ENCODE measurements at places on chromosomes 7 and 10.

DNA sequence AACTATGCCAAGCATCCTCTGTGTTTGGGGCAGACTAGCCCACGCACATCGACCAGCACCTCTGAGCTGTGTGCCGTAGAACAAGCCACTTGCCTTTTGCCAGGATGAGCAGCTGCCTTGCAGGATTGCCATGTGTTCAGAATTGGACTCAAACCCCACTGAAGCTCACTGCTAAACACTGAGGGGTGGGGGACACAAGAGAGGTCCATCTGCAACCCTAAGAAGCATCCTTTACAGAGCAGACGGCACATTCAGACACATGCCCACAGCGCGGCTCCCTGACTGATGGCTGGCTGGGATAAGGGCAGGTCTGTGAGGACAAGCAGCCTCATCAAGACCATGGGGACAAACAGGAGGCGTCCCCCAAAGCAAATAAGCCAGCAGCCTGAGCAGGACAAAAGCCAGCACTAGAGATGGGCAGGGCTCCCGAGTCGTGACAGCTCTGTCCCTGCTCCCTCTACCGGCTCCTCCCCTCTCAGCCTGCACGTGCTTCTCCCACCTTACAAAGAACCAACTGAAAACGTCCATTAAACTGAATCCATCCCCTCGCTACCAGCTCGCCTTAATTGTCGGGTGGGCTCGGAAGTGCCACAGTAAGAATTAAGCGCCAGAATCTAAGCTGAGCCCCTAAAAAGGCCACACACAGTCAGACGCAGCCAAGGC, 114.2 kb downstream of the PRKAG2 start:
- DNase-seq, result no peak

- DNase-seq, result peak; percentile 40
Observed at GRCh38 chr10:26739071-26739631, 41.6 kb downstream of the PDSS1 start.

GRCh38 chr10:78028438-78029268, 662 bp downstream of the POLR3A start:
- DNase-seq, result no peak

- DNase-seq, result no peak
Observed at GRCh38 chr10:77068969-77069368, 568.6 kb downstream of the KCNMA1 start.

DNA sequence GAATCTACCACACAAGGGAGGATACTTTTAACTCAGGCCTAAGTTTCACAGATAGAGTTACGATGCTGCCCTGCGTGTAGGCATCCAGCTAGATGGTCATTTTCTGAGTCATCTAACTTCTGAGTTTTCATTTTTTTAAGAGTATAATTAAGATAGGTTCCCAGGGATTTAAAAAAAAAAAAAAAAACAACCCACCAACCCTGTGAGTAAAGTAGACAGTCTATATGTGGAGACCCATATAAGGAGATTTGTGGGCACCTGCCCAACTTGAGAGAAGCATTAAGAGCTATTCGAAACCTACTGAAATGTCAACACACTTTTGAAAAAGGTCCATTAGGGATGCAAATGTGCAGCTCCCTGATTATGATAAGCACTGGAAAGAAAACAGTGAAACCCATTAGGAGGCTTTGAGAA, 257.3 kb downstream of the TRIL start:
- DNase-seq, result no peak

DNA sequence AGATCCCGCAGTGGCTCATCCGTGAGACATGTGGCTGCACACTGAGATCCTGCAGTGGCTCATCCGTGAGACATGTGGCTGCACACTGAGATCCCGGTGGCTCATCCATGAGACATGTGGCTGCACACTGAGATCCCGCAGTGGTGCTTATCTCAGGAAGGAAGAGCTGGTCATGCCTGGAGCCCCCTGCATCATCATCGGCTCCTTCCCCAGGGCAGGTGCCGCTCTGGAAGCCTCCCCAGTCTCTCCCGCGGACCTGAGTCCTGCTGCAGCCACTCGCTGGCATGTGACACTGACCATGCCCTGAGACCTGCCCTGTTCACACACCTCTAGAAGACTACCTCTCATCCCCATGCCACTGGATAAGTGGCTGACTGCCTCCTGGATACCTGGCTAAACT, 181.3 kb downstream of the PTPRN2 start:
- no peak for DNase-seq

- DNase-seq, result no peak
Observed at GRCh38 chr10:73076360-73077183, 20.1 kb downstream of the P4HA1 start.

- no peak for DNase-seq
Observed at GRCh38 chr7:10401793-10402192, 571.9 kb upstream of the PHF14 start.

DNA sequence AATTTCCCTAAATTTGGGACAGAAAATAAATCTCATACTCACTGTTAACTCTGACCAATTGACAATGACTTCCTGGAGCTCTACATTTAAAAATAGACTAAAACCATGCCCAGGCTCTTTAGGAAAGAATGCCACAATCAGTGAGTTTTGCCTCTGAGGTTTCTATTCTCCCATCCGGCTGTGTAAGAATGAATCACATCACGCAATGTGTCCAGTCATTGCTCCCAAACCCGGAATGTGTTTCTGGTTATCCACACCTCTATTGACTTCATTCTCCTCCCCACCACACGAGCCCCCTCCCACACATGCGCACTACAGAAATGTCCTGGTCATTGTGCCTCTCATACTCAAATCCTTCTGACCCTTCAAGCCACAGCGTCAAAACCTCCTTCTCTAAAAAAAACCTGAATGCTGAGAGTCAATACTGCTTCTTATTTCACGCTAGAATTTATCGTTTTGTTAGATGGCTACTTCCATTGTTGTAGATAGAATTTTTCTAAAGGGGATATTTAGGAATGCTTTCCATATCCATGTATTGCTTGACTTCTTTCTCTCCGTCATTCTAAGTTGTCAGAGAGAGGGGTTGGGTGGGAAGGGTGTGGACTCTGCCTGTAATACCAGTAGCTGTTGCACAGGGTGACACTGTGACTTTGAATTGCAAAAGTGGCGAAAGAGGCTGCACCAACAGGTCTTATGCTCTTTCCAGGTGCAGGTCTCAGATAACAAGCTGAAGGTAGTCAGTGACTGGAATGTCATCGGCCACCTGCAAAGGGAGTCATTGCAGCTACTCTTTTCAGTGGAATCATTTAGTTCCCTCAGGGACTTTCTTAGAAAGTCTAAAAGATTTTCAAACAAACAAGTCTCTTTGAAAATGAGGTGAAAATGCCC, 356.6 kb downstream of the PAXIP1 start:
- no peak for DNase-seq

- no peak for DNase-seq
Observed at GRCh38 chr7:32167815-32168214, 97.6 kb upstream of the PDE1C start.

GRCh38 chr7:19009241-19009935, 108.0 kb downstream of the TWIST1 start:
- DNase-seq, result no peak

DNA sequence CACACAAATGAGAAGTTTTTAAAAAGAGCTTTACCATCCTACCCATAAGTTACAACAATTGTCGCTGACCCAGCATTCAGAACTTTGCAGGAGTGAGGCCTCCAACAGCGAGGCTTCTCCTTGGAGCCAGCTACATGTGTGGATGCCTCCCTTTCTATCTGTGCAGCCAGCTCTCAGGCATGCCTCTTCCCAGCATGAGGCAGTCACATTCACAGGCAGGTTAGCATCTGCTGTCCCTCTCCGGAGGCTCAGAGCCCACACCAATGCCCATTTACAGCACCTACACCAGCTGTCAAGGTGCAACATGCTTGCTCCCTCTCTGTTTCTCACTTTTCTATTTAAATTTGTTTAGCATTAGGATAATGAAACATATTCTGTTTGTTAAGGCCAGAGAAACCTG, 278.7 kb upstream of the PODXL start:
- DNase-seq, result no peak

DNA sequence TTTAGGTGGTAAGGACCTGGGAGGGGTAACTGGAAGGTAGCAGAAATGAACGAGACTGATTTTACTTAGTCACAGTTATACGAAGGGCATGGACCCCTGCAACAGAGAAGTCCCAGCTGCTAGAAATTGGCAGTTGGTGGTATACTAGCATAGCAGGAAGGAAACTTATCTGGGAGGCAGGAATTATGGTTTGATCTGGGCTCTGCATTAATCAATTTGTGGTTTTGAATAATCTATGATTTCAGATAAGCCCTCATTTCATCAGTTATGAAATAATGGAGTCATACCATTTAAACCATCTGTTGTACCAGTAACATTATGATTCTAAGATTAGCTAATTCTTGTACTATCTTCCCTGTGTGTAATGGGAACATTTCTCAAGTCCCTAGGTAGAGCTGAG, 54.0 kb upstream of the TMEM229A start:
- DNase-seq, result no peak

GRCh38 chr10:98344589-98345038, 70.4 kb downstream of the PYROXD2 start:
- no peak for DNase-seq

GRCh38 chr10:14952851-14953423, 959 bp downstream of the DCLRE1C start:
- DNase-seq, result no peak

GRCh38 chr10:71763352-71764127, 9.8 kb downstream of the VSIR start:
- no peak for DNase-seq

- DNase-seq, result no peak
Observed at GRCh38 chr7:150971242-150972022, 6.7 kb downstream of the KCNH2 start.

DNA sequence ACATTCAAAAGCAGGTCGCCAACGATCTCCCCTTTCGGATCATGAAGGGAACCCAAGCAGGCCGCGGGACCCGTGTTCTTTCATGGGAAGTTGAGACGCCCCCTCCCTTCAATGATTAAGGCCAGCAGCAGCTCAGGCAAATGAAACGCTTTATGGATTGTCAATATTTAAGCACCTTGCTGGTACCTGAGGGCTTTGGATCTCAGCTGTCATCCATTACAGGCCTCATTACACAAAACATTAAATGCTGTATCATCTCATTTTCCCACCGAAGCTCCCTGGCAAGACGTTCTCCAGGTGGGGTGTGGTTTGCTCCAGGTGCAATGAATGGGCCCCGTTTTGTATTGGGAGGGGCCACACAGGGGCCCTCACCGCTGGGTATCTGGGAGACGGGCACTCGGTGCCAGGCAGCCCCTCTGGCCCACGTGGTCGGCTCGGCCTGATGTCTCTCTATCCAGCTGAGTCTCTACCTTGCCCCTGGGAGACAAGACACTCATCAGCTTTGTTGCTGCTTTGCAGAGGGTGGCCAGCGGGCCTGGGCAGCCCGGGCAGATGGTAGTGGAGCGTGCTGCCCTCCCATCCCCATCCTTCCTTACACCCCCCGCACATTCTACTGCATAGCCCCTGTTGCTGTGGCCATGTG, 456.1 kb upstream of the FOXK1 start:
- DNase-seq, result no peak

- DNase-seq, result no peak
Observed at GRCh38 chr10:95730233-95730632, 25.7 kb upstream of the ENTPD1 start.

GRCh38 chr10:7444551-7445121, 33.8 kb upstream of the SFMBT2 start:
- DNase-seq, result no peak

DNA sequence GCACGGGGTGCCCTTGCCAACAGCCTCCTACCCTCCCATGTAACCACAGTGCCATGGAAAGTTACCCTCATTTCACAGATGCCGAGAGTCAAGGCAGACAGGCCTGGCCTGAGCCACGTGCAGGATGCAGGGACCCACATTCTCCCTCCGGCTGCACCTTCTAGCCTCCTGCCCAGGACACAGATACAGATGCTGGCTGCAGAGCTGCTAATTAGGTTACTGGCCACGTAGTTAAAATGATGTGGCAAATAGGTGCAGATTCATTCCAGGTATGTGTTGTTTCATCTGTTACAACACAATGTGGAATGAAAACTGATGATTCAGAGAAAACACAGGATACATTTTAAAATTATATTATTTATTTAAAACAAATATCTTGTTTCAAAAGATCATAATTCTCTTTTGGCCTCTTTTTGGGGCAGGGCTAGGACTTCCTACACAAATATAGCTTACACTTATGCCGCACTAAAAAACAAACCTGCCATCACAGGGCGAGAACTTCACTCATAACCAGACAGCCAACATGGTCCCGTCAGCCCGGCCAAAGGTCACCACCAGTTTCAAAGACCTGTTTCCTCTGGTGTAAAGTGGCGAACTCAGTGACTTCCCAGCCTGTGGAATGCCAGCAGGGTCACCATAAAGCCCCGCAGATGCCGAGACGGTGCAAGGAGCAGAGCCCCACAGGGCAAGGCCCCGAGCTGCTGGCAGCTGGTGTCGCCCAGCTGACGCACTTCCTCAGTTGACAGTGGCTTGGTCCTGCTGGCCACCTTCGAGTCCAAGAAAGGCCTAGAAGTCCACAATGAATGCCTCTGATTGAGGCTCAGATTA, 83.5 kb downstream of the TNS3 start:
- no peak for DNase-seq

DNA sequence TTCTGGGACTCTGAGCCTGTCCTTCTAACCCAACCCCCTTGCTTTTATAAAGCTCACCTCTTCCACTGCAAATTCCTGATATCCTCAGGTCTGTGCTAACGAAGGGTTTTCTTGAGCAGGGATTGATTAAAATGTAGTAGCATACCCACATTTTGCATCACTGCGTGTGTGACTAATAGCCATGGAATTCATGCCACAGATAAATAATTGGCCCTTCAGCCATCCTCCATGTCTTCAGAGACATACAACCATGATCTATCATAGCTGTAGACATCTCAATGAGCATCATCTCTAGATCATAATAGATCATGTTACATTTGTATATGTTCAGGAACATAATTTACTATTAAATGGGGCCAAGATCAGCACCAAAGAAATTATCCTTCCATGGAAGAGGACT, 990.3 kb downstream of the KCNMA1 start:
- no peak for DNase-seq

DNA sequence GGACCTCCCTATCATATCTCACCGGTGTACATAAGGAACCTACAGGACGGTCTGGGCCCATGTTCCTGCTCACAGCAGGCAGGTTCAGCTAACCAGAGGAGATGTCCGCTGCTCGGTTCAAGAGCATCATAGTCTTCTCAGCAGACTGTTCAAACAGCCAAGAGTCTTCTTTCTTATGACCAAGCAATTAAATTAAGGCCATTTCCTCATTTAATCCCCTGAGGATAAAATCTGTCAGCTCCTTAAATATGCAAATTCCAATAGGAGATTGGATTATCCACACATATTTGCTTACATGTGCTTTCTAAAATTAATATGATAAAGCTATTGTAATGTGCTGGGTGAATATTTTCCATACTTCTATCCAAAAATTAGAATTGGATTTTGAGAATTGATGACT, 59.7 kb downstream of the LMBR1 start:
- no peak for DNase-seq
